ENCODE measurements at places on chromosomes 16 and 17. TPM values are rescaled to one million over a fixed set of nuclear protein-coding genes. Genes with fewer than 3 reads are reported as not detected.

TMEM235 gene
- total RNA-seq = not detected

CAPNS2 gene
- not detected for total RNA-seq

MYH3 gene
- 1.3 TPM for total RNA-seq

AXIN2 gene
- total RNA-seq = 14.2 TPM

MARVELD3 gene
- total RNA-seq = not detected

AP2B1 gene
- total RNA-seq = 43.6 TPM

PAGR1 gene
- 19.0 TPM for total RNA-seq

KRTAP3-2 gene
- total RNA-seq = not detected

TBCD gene
- 34.7 TPM for total RNA-seq

CMTM4 gene
- total RNA-seq = 7.6 TPM

TBC1D3E gene
- total RNA-seq = not detected

ARL17A gene
- total RNA-seq = 4.1 TPM

KRT20 gene
- total RNA-seq = not detected

CMTM2 gene
- total RNA-seq = not detected

PIP4K2B gene
- 45.4 TPM for total RNA-seq

KCNJ16 gene
- not detected for total RNA-seq

NPW gene
- total RNA-seq = 1.6 TPM

CA7 gene
- total RNA-seq = not detected

TAT gene
- total RNA-seq = not detected

C17orf78 gene
- total RNA-seq = not detected

TBC1D3K gene
- not detected for total RNA-seq

HAP1 gene
- total RNA-seq = not detected

ZNF469 gene
- total RNA-seq = 11.7 TPM

USB1 gene
- total RNA-seq = 12.1 TPM

RPAIN gene
- total RNA-seq = 13.4 TPM

CFAP20 gene
- 26.5 TPM for total RNA-seq

ZP2 gene
- not detected for total RNA-seq

MT4 gene
- total RNA-seq = not detected

Data from pericardium fibroblast (primary cell).